ENCODE measurements at places on chromosomes 16 and 17. TPM values are rescaled to one million over a fixed set of nuclear protein-coding genes. Genes with fewer than 3 reads are reported as not detected.

The TMEM238L gene
- total RNA-seq = not detected

DNA sequence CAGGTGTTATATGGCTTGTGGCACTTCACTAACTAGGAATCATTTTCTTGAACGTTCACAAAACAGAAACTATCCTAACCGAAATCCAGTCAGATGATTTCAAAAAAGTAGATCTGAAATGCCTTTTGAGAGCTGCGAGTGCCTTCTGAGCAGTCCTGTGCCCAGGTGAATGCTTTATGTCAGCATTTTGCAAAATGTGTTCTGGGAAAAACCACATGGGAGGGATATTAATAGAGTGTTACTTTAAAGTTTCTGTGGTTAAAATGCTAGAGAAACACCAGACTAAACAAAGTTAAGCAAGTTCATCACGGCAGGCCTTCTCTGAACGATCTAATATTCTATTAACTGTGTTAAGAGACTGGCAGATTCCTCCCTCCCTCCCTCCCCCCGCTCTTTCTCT is 15.8 kb upstream of the RGS9 start:
- no peaks in the 10 kb centered on the region for H3K27me3 ChIP-seq
- no peak overlapping the region for H3K27ac ChIP-seq
- peaks cover 2% of the 10 kb centered on the region for H3K4me1 ChIP-seq
- DNase-seq = no peak
- no peaks in the 10 kb centered on the region for H3K36me3 ChIP-seq

DNA sequence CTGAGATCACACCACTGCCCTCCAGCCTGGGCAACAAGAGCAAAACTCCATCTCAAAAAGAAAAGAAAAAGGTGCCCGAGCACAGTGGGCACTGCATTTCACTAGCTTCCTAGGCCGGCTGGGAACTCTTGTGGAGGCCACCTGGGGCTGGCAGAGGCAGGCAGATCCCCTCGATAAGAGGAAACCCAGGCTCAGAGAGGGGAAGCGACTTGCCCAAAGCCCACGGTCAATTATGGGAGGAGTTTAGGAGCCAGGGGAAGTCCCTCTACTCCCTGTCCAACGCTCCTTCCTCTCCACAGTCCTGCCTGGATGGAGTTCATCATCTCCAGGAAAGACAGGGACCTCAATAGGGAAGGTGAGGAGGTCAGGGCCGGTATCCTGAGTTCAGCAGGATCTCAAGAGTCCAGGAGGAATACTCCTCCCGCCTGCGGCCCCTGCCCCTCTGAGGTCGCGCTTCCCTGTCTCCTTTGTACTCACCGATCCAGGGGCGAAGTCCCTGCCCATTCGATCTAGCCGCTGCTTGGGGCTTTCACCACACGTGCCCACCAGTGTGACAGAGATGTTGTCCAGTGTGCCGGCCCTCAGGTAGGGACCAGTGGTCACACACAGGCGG is 841 bp downstream of the ALOXE3 start:
- no peak overlapping the region for H3K27ac ChIP-seq
- peaks cover 5% of the 10 kb centered on the region for H3K4me1 ChIP-seq
- no peak overlapping the region for H3K4me3 ChIP-seq
- H3K27me3 ChIP-seq = peaks cover 33% of the 10 kb centered on the region

DNA sequence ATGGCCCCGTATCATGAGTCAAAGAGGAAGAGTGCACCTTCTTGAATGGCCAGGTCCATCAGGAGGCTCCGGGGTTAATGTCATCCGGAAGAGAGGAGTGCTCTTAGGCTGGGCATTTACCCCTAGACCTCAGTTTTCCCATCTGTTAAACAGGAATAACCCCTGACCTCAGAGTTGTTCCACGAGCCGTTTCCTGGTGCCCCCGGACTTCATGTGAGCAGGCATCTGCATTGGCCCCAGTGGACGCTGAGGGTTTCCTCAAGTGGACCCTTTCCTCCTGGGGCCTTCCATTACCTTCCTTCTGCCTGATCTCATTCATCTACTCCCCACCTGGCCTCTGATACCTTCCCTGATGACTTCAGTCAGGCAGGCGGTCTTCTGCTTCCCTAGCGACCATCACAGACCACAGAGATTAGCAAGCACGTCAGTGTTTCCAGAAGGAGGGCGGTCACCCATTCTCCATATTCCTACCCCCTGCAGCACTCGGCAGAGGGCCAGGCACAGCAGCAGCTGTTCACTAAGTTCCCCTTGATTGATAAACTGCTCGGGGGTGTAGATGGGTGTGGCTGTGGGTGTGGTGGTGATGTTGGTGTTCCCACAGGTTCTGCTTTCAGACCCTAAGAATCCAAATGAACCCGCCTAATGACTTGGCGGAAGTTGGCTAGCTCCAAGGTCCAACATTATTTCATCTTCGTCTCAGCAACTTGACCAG is 346.6 kb upstream of the TNRC6C start:
- no peak overlapping the region for H3K27ac ChIP-seq
- no peak for DNase-seq
- H3K4me3 ChIP-seq = no peak overlapping the region
- no peaks in the 10 kb centered on the region for H3K27me3 ChIP-seq
- no peaks in the 10 kb centered on the region for H3K36me3 ChIP-seq
